ENCODE measurements at places on chromosomes 5 and 9.

- DNase-seq = no peak
These were observed 56.1 kb upstream of the MAST4 start for GRCh38 chr5:66540078-66540477.

- no peak for DNase-seq
These were observed 410.9 kb downstream of the BNC2 start for GRCh38 chr9:16459421-16460148.

GRCh38 chr5:125261505-125262250, 515.2 kb upstream of the ZNF608 start:
- no peak for DNase-seq

DNA sequence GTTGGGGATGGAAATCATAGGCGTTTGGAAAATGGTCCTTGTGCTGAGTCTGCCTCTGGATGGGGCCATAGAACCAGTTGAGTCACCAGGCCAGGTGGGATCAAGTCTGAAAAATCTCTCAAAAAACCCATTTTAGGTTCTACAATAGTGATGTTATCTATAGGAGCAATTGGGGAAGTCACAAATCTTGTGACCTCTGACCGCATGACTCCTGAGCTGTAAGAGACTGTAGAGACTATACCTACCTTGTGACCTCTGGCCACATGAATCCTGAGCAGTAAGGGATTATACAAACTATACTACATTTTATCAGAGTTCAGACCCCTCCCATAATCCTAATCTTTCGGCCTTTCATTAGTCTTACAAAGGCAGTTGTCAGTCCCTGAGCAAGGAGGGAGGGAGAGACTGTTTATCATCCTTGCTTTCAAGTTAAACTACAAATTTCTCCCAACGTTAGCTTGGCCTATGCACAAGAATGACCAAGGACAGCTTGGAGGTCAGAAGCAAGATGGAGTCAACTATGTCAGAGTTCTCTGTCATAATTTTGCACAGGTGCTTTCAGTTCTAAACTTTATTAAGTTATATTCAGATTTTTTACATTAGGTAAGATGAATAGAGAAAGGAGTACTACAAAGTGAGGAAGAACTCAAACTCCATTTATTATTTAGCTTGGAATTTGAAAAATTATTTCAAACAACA, 11.5 kb upstream of the JMY start:
- no peak for DNase-seq

DNA sequence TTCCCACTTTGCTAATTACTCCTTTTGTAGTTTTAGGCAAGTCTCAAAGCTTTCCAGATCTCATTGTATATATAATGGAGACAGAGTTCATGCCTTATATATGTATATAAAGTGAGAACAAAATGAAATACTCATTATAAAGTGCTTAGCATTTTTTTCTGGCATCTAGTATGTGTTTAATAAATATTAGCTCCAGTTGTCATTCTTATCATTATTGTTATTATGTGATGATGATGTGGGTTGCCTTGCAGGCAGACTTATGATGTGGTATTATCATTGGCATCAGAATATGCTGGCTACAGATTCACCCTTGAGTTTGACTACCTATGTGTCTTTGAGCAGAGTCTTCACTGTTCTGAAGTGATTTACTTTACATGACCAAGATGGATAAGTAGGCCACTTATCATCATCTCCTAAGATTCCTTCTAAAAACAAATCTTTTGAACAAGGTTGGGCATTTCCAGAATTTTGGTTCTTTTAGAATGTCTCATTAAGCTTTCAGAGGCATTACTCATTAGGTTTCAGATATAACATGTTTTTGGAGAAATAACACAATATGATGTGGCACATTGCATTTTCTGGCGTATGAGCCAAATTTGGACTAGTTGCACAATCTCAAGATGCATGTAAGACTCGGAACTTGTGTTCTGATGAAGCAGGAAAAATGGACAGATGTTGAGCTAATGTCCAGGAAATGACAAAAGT, 145.6 kb upstream of the TNC start:
- no peak for DNase-seq

GRCh38 chr9:107269681-107270080, 13.4 kb upstream of the RAD23B start:
- no peak for DNase-seq

GRCh38 chr5:146052780-146053179, 52.6 kb downstream of the PLAC8L1 start:
- DNase-seq = no peak

DNA sequence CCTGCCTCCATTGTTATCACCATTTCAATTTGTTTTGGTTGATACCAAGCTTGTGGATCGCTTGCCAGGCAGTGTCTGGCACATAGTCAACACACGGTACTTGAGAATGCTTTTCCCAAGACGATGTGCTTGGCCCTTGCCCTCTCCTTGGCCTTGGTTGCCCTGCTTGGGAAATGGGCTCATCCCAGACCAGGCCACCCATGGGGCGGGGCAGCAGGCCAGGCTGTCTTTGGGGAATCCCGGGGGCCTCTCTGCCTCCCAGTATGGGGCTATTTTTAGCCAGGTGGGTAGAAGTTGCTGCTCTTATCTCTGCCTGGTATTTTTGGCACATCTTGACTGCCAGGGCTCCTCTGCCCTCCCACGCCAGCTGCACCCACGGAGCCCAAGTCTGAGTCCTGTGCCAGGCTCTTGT, 49.9 kb downstream of the LMX1B start:
- DNase-seq = no peak

DNA sequence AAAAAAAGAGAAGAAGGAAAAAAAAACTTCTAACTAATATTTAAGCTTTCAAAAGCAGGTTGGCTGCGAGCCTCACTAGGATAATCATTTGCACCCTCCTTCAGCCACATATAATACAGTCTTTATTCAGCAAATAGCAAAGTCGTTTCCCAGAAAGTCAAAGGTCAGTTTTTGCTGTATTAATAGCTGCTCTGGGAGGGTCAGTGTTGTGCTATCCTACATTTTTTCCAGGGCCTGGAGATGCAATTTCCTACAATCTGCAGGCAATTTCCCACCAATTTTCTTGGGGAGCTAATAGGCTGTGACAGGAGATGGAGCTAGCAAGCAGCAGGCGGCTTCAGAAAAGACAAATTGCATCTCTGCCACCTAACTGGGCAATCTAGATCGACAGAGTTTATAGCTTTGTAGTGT, 136.8 kb downstream of the TLE1 start:
- no peak for DNase-seq

GRCh38 chr5:153794327-153794726, 244.4 kb downstream of the FAM114A2 start:
- no peak for DNase-seq

GRCh38 chr9:87531370-87532295, 34.0 kb downstream of the DAPK1 start:
- DNase-seq = no peak

DNA sequence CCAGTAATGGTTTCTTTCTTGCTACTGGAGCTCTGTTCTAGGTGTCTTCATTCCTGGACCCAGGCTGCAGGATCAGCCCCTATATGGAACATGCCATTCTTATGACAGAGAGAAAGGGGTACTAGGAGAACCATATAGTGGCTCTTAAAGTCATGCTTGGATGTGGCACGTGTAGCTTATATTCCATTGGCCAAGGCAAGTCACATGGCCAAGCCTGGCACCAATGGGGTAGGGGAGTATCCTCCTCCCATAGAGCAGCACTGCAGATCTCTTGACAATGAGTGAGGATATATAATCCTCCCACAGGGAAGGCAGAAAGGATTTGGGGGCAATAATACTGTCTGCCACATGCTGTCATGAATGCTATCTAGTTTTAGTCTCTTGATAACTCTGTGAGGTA, 193.3 kb downstream of the PALM2AKAP2 start:
- no peak for DNase-seq

GRCh38 chr5:179875741-179876609, 17.4 kb upstream of the MRNIP start:
- no peak for DNase-seq

GRCh38 chr9:19424176-19424779, 15.5 kb downstream of the ACER2 start:
- DNase-seq = no peak

Measured in GM13976 (cell line).